SJSA1 (cell line): ENCODE measurements at places on chromosomes 1 and 21. TPM values are rescaled to one million over a fixed set of nuclear protein-coding genes. Genes with fewer than 3 reads are reported as not detected.

HSD11B1 gene
- 0.13 TPM in 1 of 2 replicates, not detected in the other for total RNA-seq

GRCh38 chr1:187033693-187034390, 205.1 kb downstream of the PLA2G4A start:
- no peaks in the 10 kb centered on the region for H3K36me3 ChIP-seq
- H3K4me3 ChIP-seq: no peak overlapping the region
- no peak for DNase-seq
- H3K4me1 ChIP-seq: no peaks in the 10 kb centered on the region

KRTAP21-2 gene
- not detected in 2 replicates for total RNA-seq

- no peak overlapping the region for H3K27ac ChIP-seq
- no peak overlapping the region for H3K4me3 ChIP-seq
- peak; percentile 47 for DNase-seq
- peaks cover 18% of the 10 kb centered on the region for H3K36me3 ChIP-seq
Measured at GRCh38 chr1:1665815-1666251, 7.0 kb upstream of the CDK11B start.

DNA sequence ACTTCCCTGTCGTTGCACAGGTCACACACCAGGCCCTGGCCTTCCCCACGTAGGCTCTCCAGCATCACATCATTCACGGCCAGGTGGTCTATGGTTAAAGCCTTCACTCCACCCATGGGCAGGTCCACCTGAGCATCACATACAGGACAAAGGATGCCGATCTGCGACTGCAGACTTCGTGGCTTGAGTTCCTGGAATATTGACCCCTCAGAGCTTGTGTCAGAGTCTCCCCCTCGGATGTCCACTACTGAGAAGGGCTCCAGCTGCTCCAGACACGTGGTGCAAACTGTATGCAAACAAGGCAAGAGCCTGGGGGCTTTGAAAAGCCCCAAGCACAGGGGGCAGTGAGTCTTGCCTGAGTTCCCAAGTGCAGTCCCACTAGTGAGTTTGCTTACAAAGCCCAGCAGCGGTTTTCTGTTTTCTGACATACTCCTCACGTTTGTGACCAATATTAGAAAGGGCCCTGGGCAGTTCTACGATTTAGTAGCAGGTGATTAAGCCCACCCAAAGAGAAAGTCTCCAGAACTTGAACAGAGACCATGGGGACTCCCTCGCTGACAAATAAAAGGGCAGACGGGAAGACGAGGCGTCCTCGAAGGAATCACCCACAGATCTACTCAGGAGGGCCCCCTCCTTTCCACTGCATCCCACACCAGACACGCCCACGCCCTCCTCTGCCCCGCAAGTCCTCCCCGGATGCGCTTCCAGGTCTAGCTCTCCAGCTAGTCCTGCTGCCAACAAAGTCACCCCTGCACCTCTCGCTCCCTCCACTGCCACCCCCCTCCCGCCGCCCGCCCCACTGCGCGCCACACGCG, 568 bp downstream of the TRIM45 start:
- peak overlapping the region; percentile 89 for H3K27ac ChIP-seq
- no peaks in the 10 kb centered on the region for H3K27me3 ChIP-seq
- no peak for DNase-seq
- H3K4me1 ChIP-seq: peaks cover 10% of the 10 kb centered on the region
- H3K4me3 ChIP-seq: peak overlapping the region; percentile 59

DNA sequence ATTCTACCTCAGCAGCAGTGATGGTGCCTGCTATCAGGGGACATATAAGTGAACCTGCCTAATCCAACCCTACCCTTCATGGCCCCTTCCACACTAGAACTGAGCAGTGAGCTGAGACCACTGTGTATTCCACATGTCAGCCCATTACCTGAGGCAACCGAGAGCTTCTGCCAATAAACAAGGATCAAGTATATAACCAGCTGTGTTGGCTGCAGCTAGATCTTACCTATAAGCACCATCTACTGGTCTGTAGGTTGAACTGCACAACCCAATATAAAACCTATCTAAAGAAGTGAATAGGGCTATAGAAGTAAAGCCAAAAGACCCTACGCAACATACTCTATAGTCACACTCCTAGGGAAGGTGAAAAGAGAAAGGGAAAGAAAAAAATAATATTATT, 376.9 kb downstream of the HHIPL2 start:
- no peak overlapping the region for H3K4me3 ChIP-seq
- H3K4me1 ChIP-seq: peaks cover 7% of the 10 kb centered on the region; the same call in 1 of the 2 replicates
- no peak for DNase-seq
- H3K36me3 ChIP-seq: no peaks in the 10 kb centered on the region

GRCh38 chr21:25560271-25560685, 47.0 kb downstream of the MRPL39 start:
- no peak overlapping the region for H3K4me3 ChIP-seq
- H3K27ac ChIP-seq: no peak overlapping the region
- peaks cover 15% of the 10 kb centered on the region for H3K4me1 ChIP-seq
- H3K36me3 ChIP-seq: peaks cover 14% of the 10 kb centered on the region

- no peak overlapping the region for H3K27ac ChIP-seq
- no peaks in the 10 kb centered on the region for H3K4me1 ChIP-seq
- no peaks in the 10 kb centered on the region for H3K36me3 ChIP-seq
- DNase-seq: no peak
Measured at GRCh38 chr1:12215118-12215961, 14.5 kb upstream of the VPS13D start.

EPHX1 gene
- total RNA-seq: 29.0 and 45.7 TPM in 2 replicates

GJB5 gene
- not detected in 2 replicates for total RNA-seq

DSCAM gene
- total RNA-seq: not detected in 2 replicates

OR14K1 gene
- total RNA-seq: not detected in 2 replicates

DNA sequence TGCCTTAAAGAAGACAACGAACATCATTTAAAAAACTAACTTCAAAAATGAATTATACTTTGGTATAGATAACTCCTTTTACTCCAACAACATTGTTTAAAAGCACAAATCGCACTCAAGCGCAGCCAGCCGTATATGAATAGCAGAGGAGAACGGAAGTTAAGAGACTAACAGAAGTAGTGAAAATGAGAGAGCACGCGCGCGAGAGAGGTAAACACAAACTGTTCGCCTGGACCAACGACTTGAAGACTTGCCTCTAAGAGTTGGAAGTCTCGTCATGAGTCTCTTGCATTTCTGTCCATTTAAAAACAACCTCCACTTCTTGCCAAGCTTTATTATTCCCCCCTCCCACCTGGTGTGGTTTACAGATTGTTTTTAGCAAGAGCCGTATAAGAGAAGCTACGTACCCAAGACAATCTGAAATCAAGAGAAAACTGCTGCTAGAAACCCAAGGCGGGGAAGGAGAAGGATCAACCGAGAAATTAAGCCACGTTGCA, 479 bp downstream of the SELENOF start:
- H3K4me3 ChIP-seq: peak overlapping the region; percentile 61
- no peak for DNase-seq
- H3K4me1 ChIP-seq: peaks cover 12% of the 10 kb centered on the region; the same call in 1 of the 2 replicates
- no peaks in the 10 kb centered on the region for H3K27me3 ChIP-seq
- H3K27ac ChIP-seq: peak overlapping the region; percentile 92
- H3K36me3 ChIP-seq: peaks cover 5% of the 10 kb centered on the region; the same call in 1 of the 2 replicates

CLCA2 gene
- not detected in 2 replicates for total RNA-seq

DNA sequence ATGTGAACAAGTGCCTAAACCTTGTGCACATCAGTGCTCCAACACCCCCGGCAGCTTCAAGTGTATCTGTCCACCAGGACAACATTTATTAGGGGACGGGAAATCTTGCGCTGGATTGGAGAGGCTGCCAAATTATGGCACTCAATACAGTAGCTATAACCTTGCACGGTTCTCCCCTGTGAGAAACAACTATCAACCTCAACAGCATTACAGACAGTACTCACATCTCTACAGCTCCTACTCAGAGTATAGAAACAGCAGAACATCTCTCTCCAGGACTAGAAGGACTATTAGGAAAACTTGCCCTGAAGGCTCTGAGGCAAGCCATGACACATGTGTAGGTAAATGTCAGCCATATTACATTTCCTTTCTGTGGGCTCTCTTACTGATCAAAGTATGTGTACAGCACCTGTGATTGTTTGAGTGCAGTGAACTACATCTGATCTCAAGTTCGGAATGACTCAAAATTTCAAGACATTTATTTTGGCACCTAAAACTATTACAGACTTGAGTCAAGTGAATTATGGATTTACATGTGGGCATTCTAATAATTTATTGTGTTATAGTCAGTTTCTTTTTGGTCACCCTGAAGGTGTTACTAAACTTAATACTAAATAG, 196.5 kb downstream of the TPR start:
- no peak overlapping the region for H3K27ac ChIP-seq
- peaks cover 9% of the 10 kb centered on the region for H3K4me1 ChIP-seq
- no peak overlapping the region for H3K4me3 ChIP-seq

DNA sequence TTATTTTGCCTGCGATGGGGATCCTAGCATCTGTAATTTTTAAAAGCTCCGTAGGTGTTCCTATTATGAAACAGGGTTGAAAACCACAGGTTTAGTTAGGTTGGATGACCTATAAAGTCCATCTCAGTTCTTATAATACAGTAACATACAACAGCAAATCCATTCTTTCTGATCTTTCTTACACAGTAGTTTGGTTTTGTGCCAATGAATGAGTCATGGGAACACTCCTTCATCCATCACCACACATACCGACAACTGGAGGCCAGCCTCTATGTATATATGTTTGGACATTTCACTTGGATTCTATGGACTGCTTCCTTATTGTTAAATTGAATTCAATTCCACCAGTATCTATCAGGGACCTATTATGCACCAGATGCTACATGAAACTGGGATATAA, 118.4 kb upstream of the L1TD1 start:
- no peaks in the 10 kb centered on the region for H3K27me3 ChIP-seq
- no peak overlapping the region for H3K4me3 ChIP-seq
- DNase-seq: peak; percentile 39
- H3K36me3 ChIP-seq: no peaks in the 10 kb centered on the region
- no peak overlapping the region for H3K27ac ChIP-seq

GRCh38 chr21:38888991-38889561, 83.3 kb downstream of the ETS2 start:
- H3K27ac ChIP-seq: no peak overlapping the region
- H3K4me1 ChIP-seq: peaks cover 7% of the 10 kb centered on the region; the same call in 1 of the 2 replicates
- no peaks in the 10 kb centered on the region for H3K27me3 ChIP-seq
- DNase-seq: no peak

DNA sequence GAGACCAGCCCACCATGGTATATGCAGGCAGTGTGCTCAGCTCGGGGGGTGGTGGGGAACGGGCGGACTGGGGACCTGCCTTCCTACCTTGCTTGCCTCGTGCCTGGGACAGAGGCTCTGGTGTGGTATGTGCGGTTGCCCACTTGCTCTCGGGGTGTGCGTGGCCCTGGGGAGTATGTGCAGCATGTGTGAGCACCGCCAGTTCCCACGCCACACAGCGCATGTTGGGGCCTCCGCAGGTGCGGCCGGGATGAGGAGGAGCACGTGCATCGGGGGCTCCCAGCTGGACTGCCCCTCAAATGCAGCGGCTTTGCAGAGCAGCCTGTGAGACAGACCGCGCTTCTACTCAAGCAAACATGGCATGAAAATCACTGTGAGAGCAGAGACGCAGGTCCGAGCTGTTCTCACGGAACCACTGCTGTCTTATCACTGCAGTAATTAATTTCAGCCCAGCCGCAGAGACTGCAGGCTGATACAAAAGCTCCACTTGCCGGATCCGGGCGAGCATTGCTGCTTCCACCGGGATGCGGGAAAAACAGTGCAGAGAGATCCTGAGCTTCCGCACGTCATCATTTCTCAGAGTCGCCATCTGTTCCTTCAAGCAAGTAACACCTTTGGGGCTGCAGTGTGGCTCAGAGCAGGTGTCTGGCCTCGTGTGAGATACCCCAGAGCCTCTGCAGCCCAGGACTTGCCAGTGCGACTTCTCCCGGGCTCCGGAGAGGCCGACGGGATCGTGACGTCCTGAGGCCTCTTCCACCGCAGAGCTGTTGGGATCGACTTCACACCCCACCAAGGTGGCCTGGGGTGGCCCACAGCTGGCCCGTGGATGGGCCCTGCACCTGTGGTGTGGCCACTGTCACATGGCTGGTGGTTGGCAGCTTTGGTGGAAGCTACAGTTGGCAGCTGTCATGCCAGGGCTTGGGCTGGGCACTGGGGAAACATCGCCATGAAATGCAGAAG, 92.6 kb upstream of the ACTRT2 start:
- no peak overlapping the region for H3K4me3 ChIP-seq
- H3K27me3 ChIP-seq: no peaks in the 10 kb centered on the region
- no peaks in the 10 kb centered on the region for H3K36me3 ChIP-seq

OR10R2 gene
- not detected in 2 replicates for total RNA-seq

CYP2J2 gene
- not detected in 2 replicates for total RNA-seq

CRYBG2 gene
- not detected in 2 replicates for total RNA-seq

TIE1 gene
- total RNA-seq: 0.11 TPM in 1 of 2 replicates, not detected in the other

DNA sequence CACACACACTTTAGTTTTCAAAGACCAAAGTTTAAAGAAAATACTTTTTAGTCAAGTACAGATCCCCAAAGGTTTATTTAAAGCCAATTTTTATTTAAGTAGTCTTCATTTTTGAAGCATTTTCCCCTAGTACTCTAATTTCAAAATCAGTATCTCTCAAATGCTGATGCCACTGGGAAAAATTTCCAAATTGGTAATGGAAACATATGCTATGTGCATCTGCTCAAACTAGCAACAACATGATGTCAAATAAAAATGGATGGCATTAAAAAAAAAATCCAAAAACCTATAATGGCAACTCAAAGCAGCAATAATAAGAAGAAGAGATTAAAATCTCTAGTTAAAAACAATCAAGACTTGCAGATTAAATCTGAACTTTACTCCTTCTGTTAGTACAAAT, 58.6 kb downstream of the ZNHIT6 start:
- DNase-seq: no peak
- H3K4me1 ChIP-seq: peaks cover 11% of the 10 kb centered on the region
- H3K36me3 ChIP-seq: peaks cover 26% of the 10 kb centered on the region

FCGR3B gene
- not detected in 2 replicates for total RNA-seq

DNA sequence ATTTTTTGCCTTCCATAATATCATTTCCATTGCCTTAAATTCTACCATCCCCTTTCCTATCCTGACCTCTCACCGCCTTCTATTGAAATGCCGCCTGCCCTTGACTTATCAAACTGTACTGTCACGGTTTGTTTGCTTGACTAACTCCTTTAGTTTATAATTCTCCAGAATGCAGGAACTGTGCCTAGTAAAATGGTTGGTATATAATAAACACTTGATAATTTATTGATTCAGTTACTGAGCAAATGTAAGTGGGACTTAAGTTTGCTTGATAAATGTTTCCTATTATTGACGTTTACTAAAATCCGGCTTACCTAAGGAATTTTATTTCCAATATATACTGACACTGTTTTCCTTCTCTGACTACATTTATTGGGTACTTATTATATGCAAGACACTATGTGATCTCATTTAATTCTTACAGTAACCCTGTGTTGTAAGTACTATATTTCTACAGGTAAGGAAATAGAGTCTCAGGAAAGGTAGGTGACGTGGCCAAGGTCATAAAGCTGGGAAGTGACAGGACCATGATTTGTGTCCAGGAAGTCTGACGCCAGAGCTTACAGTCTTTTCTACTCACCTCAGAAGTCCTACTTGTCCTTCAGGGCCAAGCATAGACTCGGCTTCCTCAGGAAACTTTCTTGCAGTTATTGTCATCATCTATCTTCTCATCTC, 35.7 kb downstream of the DPT start:
- H3K4me1 ChIP-seq: no peaks in the 10 kb centered on the region
- H3K36me3 ChIP-seq: no peaks in the 10 kb centered on the region
- no peak overlapping the region for H3K4me3 ChIP-seq
- H3K27ac ChIP-seq: no peak overlapping the region

GRCh38 chr21:29293495-29293894, 5.2 kb upstream of the BACH1 start:
- peaks cover 5% of the 10 kb centered on the region for H3K4me1 ChIP-seq
- no peak overlapping the region for H3K27ac ChIP-seq
- H3K4me3 ChIP-seq: no peak overlapping the region
- no peaks in the 10 kb centered on the region for H3K36me3 ChIP-seq
- no peak for DNase-seq

- H3K4me3 ChIP-seq: peak within 1 kb of the TSS; percentile 92
- H3K27ac ChIP-seq: peak within 1 kb of the TSS; percentile 82
- peaks cover 18% of the 10 kb centered on the region for H3K4me1 ChIP-seq
- H3K27me3 ChIP-seq: no peaks in the 10 kb centered on the region
Measured at GRCh38 chr1:156282479-156283222, at the start of gene SMG5. Gene SMG5, minus strand, starts transcription at chr1:156282825. Its CDS starts 145 bp downstream, at chr1:156282680.
